ENCODE measurements at places on chromosomes 7 and 10.
A peak's percentile ranks its signal among the peaks of the same experiment; 100 is the strongest.

DNA sequence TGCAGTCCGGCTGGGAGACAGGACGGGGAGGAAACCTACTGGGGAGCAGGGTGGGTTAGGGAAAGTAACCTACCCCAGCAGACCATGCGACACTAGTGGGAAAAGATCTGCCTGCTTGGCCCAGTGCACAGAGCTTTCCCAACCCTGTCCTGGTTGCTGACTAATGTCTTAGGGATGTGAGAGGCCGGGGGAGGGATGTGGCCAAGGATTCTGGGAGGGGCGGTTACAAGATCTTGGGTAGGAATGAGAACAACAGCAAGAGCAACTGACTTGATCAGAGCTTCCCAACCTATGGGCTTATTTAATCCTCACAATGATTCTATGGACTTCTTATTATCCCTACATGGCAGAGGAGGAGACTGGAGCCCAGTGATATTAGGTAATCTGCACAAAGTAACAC lies 24.0 kb upstream of the EIF5AL1 start:
- no peak for DNase-seq

DNA sequence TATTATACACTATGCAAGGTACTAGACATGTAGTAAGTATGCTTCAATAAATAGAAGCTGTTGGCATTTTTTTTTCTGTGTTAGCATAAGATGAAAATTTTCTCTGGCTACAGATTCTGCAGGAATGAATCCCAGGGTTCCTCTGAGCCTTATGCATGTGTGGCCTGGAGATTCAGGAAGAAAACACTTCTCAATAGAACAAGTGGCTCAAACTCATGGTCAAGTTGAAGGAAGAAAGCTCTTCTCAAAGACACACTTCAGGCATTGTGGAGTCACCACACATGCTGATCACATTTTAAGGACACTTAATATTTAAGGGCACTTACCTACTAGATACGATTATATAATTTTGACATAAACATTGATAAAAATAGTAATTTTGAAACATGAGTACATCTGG lies 19.5 kb downstream of the DNAH11 start:
- DNase-seq: no peak

- no peak for DNase-seq
Observed at GRCh38 chr10:101666083-101666482, 28.9 kb downstream of the FBXW4 start.

GRCh38 chr7:132160611-132161532 lies 415.4 kb downstream of the PLXNA4 start:
- no peak for DNase-seq

GRCh38 chr10:132500781-132501415 lies 36.7 kb upstream of the INPP5A start:
- DNase-seq: no peak

DNA sequence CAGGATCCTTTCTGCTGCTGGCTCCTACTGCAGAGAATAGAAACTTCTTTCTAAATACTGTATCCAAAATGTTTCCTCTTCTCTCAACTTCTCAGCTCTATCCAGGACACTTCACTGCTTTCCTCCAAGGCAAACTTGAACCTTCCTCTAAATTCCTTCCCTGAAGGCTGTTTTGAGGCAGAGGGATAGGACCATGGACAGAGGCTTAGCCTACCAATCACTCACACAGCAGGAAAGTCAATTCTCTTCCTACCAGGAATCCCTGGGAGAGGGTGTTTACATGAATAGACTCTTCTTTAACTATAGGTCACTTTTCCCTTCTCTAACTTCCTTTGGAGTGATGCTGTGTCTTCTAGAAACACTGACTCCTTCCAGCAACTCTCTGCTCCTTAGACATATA lies 115.6 kb upstream of the MKLN1 start:
- no peak for DNase-seq

- DNase-seq: no peak
Observed at GRCh38 chr7:50496569-50496968, 46.4 kb upstream of the FIGNL1 start.

- no peak for DNase-seq
Observed at GRCh38 chr7:44765579-44766415, 17.1 kb downstream of the ZMIZ2 start.

DNA sequence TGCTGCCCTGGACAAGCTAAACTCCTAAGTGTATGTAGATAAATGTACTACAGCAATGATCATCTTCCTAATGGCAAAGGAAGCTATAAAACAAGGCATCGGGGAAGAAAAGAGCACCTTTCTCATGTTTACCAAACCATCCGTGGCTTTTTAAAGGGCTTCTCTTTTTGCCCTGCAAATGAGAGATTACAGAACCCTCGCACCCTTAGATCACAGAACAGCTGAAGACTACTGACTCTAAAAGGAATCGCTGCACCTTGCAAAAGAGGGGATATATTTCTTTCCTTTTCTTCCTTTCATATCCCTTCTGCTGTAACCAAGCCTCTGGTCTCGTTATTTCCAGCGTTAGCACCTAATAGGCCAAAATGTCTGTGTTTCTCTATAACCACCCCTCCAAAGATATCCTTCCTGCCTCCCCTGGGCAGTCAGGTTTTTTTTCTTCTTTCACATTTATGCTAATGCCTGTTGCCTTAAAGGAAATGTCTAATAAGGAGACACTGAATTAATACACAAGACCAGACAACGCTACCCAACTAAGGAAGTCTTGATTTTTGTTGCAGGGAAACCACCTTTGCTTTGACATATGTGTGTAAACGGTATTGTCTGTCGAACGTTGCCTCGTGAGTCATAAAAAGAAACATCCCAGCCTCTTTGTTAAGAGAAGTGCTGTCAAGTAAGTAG lies 10.5 kb downstream of the ST8SIA6 start:
- no peak for DNase-seq

DNA sequence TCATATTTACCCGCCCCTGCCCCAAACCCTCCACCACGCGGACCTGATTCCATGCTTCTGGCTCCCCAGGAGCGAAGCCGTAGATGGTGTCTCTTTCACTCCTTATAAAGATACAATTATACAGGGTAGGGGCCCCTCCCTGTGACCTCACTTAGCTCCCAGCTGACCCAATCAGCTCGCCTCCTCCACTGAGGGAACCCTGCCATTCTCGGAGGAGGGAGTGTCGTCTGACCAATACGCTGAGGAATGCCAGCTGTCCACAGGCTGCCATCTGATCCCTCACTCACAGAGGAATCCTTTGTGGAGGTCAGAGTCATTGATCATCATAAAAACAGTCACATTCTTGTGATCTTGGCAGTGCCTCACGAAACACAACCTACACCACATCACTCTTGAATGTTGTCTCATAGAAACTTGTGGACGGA lies 67.5 kb upstream of the INSIG1 start:
- DNase-seq: no peak

DNA sequence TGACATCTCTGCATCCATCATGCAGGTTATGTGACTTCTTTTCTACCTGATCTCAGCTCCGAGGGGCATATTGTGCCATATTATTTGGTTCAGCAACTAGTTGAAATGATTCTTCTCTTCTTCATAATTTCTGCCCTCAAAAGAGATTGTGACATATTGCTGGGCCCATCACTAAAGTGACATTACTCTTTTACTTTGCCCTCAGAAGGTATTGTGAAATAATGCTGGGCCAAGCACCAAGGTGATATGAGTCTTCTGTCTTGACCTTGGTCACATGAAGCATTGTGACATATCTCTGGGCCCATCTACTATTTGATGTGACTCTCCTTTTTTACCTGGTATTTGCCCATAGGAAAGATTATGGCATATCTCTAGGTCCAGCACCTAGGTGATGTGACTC lies 33.9 kb upstream of the ZNF107 start:
- no peak for DNase-seq

DNA sequence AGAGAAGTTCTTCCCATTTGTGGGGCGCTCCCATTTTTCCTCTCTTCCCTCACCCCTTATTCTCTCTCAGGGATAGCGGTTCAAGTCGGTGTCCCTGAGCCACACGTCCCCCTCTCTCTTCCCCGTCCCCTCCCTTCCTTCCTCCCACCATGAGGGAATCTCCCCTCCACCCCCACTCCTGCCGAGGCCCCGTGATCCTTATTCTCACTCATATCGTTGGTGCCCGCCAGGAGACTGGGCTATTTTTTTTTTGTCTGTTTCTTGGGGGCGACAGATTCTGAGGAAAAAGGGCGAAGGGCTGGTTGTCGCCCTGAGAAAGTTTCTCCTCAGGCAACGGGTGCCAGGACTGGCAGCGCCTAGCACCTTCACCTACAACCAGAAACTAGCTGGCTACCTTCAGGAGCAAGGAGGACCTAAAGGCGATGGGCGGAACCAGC lies 723 bp downstream of the ZCWPW1 start:
- DNase-seq: no peak

GRCh38 chr10:49585387-49585786 lies 24.7 kb upstream of the SLC18A3 start:
- no peak for DNase-seq

GRCh38 chr7:86760236-86760635 lies 116.5 kb downstream of the GRM3 start:
- no peak for DNase-seq

DNA sequence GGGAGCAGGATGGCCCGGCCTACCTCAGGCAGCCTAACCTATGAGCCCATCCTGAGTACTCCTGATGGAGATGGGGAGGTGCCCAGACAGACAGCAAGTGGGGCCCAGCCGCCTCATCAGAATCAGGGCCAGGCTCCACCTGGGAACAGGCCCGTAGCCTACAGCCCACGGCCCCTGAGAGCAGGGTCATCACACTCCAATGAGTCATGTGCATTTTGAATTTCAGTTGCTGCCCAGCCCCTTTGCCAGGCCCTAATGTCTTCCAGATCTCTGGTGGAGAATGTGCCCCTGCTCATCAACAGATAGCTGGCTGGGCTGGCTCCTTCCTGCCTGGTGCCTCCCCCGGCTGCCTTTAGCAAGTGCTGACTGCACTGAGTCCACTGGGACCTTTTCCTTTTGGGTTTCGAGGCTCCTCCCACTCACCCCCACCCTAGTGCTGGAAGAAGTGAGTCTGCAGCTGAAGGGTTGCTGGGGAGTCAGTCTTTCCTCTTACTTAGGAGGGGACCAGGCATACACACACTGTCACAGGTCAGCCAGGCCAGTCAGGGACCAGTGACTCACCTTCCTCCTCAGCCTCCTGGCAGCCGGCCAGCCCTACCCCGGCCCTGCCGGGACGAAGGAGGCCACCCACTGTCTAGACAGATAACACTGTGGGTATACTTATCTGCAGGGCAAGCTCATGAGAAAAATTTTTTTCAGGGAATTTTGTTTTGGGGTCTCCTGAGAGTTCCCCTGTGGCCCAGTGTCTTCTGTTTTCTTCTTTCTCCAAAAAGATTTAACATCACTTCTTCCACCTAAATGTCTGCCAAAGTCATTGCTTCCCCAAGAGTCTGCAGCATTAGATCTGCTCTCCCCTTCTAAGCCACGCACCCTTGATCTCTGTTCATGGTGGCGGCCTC lies 9.1 kb upstream of the ASIC3 start:
- peak; percentile 64 for DNase-seq

- DNase-seq: no peak
Observed at GRCh38 chr7:108014747-108015682, 12.1 kb upstream of the LAMB1 start.

- DNase-seq: no peak
Observed at GRCh38 chr10:97726636-97727178, 10.2 kb upstream of the ZFYVE27 start.

- DNase-seq: no peak
Observed at GRCh38 chr10:92381543-92381954, 90.6 kb downstream of the MARCHF5 start.

DNA sequence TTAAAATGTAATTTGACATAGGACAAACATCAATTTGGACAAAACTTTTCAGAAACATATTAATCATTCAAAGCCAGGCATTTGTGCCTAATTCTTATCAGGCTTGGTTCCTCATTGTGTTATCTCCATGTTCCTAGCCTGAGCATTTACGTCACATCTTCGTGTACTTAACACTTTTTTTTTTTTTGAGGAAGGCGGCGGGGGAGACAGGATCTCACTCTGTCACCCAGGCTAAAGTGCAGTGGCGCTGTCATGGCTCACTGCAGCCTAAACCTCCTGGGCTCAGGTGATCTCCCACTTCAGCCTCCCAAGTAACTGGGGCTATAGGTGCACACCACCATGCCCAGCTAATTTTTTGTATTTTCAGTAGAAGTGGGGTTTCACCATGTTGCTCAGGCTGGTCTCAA lies 19.8 kb downstream of the HNRNPA2B1 start:
- no peak for DNase-seq

DNA sequence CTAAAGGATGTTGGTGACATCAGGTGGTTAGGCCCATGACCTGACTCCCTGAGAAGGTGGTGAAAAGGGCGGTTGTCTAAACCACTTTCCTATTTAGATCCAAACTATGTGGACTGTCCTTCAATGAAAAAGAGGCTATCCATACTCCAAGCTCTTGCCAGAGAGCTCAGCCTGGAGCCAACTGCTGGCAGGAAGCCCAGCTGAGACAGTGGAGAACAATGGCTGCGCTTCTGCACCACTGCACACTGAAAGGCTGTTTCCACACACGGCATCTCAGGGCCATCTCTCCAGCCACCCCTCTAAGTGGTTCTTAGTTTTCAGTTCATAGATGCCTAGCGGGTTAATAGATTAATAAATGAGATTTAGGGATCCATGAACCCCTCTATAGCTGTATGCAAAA lies 488.8 kb upstream of the ZMIZ1 start:
- DNase-seq: no peak

DNA sequence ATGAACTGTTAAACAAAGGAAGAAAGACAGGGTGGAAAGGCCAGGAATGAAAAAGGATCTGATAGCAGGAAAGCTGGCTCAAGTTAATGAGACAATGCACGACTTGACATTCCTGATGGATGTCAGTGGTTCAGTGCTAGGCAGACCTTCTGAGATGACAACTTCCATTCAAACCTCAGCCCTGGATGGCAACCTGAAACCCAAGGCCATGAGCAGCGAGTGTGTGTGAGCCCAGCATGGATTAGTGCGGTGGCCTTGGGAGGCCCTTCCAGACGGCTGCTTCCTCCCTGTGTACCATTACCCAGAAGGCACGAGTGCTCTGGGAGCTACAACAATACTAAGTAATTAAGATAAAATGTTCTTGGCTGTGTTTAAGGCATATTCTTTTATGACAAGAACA lies 18.8 kb downstream of the TRIL start:
- no peak for DNase-seq

- DNase-seq: no peak
Observed at GRCh38 chr7:131004371-131004770, 270.4 kb upstream of the KLF14 start.

DNA sequence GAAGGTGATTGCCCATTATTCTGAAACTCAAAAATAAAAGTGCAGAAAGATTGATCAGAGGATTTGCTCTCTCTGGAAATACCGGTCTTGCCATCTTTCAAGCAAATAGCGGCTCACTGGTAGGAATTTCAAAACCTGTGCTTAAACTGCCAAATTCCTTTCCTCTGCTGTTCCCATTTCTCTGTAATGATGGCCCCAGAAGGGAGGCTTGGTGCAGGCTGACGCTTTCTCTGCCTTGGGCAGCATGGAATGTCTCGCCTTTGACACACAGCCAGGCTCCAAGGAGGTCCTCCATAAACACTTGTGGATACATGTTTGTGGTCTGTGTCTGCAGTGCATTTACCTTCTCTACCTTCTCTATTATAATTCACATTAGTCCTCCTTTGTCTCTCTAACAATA lies 146.8 kb downstream of the HIBADH start:
- DNase-seq: no peak

DNA sequence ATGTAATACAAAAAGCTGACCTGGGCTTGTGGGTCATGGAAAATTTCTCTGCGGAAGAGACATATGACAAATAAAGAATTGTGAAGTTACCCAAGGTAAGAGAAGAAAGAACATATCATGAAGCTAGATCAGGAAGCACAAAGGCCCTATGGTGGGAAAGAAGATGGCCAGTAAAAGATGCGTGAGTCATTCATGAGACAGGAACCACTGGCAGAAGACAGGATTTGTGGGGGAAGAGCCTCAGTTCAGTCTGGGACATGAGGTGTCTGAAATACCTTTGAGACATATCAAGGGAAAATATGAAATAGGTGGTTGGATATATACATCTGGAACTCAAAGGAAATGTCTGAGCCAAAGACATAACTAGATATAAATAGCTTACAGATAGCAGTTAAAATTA lies 27.7 kb upstream of the AMPH start:
- no peak for DNase-seq
